ENCODE measurements at places on chromosomes 12 and 14. TPM values are rescaled to one million over a fixed set of nuclear protein-coding genes. Genes with fewer than 3 reads are reported as not detected.

Gene RIN3
- total RNA-seq: 6.9 TPM

Gene CCDC88C
- 0.10 TPM for total RNA-seq

Gene TUBA1B
- 1,479 TPM for total RNA-seq

Gene IFNG
- not detected for total RNA-seq

Gene CCDC60
- not detected for total RNA-seq

Gene HOXC9
- total RNA-seq: 0.40 TPM

Gene KCNC2
- not detected for total RNA-seq

Gene ACVRL1
- total RNA-seq: 31.9 TPM

Gene MED6
- 22.5 TPM for total RNA-seq

Gene KCNH3
- 0.33 TPM for total RNA-seq

Gene CDKL1
- total RNA-seq: 30.3 TPM

Gene PTPN6
- total RNA-seq: 0.30 TPM

Gene KRT6C
- not detected for total RNA-seq

Gene OR11H7
- total RNA-seq: not detected

Gene AMDHD1
- total RNA-seq: 0.07 TPM

Gene EMC9
- 14.0 TPM for total RNA-seq

Gene IFT81
- 13.7 TPM for total RNA-seq

Gene KRT1
- total RNA-seq: not detected

Gene MARS1
- 193 TPM for total RNA-seq

Gene KITLG
- 68.7 TPM for total RNA-seq

Gene DPF3
- total RNA-seq: 9.3 TPM

Gene CRY1
- total RNA-seq: 9.8 TPM

Gene GUCY2C
- total RNA-seq: not detected

Gene PPTC7
- total RNA-seq: 9.1 TPM

Gene FGF23
- not detected for total RNA-seq

Gene ADAMTS20
- total RNA-seq: not detected

Gene CCDC184
- 2.2 TPM for total RNA-seq

Gene SSTR1
- 6.2 TPM for total RNA-seq

Gene RHEBL1
- 0.59 TPM for total RNA-seq
